CD4-positive, alpha-beta T cell treated with Interleukin-12 subunit alpha and Interleukin-12 subunit beta, for 1 hour (primary cell): ENCODE measurements at places on chromosomes 2 and 18.

- no peak for DNase-seq
These were observed 49.0 kb upstream of the TMEM87B start for GRCh38 chr2:112006076-112006410.

DNA sequence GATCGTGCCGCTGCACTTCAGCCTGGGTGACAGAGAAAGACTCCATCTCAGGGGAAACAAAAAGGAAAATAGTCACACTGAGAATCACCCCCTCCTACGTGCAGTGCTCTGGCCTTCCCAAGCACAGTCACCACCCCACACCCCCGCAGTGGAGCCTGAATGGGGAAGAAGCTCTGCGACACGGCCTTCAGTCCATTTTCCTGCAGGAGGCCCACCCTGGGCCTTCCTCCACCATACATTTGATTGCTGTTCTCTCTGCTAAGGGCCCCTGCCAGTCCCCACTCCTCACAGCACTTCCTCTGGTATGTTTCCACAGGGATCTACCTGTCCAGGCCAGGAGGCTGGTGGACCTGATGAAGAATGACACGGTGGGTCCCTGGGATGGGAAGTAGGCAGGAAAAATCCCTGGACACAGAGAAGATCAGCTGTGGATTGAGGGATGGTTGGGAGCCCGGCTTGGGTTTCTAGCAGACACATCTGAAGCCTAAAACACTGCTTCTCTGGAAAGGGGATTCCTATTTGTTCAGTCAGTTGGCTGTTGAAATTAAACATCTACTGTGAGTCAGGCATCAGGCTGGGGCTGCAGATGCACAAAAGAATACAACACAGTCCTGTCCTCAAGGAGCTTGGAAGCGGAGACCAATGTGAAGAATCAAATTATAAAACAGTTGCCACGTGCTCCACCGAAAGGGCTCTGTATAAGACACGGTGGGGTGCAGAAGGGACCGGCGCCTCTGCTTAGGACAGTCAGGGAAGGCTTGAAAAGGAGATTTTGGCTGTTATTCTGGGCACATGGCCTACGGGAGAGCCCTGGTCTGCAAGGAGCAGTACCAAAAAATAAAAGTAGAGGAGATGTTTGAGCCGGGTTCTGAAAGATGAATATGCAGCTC is 82.2 kb downstream of the PLB1 start:
- no peak for DNase-seq

DNA sequence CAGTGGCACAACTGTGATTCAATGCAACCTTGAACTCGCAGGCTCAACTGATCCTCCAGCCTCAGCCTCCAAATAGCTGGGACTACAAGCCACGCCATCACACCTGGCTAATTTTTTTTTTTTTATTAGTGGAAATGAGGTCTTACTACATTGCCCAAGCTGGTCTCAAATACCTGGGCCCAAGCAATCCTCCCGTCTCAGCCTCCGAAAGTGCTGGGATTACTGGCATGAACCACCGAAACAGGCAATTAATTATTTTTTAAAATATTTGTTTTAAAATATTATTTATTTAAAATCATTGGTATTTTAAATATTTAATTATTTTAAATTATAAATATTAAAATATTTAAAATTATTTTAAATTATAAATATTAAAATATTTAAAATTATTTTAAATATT is 24.5 kb downstream of the SRBD1 start:
- no peak for DNase-seq

DNA sequence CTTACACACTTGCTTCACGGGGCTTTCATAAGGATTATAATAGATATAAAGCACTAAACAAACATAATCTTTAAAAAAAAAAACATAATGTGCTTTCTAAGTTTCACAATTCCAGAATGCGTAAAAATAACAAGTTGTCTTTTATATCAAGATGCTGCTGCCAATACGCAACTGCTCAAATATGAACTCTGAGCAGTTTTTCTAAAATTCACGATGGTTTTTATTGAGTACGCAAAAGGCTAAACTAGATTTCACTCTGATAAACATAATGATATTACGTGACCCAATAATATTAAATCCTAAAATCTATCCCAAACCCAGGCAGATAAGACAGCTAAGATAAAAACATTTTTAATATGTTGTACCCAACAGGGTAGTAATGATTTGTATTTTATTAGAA is 24.6 kb upstream of the MAT2A start:
- DNase-seq, result no peak

GRCh38 chr2:147479358-147479757 is 365.5 kb upstream of the ACVR2A start:
- DNase-seq, result no peak
